ENCODE measurements at places on chromosomes 1 and 21.

- DNase-seq: no peak
These were observed 2.0 kb upstream of the RCSD1 start for GRCh38 chr1:167627865-167628641.

GRCh38 chr1:183137782-183138181, 48.3 kb upstream of the LAMC2 start:
- DNase-seq: no peak

DNA sequence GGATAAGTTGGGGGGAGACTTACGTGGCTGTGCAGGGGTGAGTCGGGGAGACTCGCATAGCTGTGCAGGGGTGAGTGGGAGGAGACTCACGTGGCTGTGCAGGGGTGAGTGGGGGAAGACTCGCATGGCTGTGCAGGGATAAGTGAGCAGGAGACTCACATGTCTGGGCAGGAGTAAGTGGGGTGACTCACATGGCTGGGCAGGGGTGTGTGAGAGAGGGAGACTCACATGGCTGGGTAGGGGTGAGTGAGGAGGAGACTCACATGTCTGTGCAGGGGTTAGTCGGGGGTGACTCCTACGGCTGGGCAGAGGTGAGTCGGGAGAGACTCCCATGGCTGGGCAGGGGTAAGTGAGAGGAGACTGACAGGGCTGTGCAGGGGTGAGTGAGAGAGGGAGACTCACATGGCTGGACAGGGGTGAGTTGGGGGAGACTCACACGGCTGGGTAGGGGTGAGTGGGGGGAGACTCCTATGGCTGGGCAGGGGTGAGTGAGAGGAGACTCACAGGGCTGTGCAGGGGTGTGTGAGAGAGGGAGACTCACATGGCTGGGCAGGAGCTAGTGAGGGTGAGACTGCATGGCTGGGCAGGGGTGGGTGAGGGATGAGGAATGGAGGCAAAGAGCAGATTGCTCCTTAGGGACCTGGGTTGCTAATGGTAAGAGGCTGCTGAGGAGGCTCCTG, 56.0 kb upstream of the ABCG1 start:
- DNase-seq: no peak

- no peak for DNase-seq
These were observed 22.4 kb downstream of the RPL5 start for GRCh38 chr1:92854101-92854785.

Data from RWPE2 (cell line).